ENCODE measurements at places on chromosomes 12 and 14.

DNA sequence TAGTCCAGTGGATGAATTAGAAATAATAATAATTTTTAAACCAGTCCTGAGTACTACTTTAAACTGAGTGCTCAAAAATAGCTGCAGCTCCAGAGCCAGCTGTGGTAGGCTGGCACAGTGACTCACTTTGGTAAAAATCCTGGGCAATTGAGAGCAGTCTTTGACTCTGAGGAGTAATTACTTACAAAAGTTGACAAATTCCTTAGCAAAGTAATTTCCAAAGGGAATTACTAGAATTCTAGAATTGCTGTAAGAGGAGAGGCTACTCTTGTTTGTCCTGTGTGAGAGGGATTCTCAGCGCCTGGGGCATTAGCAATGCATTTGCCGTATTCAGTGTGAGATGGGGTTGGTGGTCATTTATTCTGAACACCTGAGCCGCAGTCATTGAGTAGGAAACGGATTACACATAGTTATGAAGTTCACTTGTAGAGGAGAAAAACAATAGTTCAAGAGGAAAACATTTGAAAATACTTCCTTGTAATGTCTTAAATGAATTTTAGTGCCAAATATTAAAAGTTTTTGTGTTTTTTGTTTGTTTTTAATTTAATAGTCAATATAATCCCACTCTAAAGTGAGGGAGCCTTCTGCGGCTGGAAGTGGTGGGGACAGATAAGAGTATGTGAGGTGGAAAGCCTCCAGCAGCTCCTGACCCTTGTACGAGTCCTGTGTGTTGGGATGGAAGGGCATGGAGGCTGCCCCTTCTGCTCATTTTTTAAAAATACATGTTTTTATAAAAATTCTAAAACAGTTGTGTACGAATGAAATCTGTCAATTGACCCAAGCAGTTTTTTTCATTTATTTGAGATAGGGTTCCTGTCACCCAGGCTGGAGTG is 41.9 kb downstream of the EID3 start:
- no peak for DNase-seq

DNA sequence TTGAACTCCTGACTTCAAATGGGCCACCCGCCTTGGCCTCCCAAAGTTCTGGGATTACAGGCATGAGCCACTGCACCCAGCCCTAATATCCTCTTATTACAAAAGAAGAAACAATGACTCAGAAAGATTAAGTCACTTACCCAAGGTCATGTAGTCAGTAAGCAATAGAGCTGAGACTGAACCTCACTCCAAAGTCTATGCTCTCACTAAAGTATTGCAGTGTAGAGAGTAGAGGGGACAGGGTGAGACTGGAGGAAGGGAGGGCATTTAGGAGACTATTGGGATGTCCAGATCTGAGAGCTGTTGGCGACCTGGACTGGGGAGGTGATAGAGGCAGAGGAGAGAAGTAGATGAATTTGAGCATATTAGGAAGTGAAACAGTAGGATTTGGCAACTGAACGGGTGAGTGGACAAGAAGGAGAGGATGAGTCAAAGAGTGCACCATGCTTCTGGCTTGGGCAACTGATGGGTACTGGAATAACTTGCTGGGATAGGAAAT is 11.8 kb downstream of the P2RX7 start:
- DNase-seq, result no peak

- DNase-seq, result no peak
Measured at GRCh38 chr12:95463050-95463449, 10.9 kb upstream of the METAP2 start.

DNA sequence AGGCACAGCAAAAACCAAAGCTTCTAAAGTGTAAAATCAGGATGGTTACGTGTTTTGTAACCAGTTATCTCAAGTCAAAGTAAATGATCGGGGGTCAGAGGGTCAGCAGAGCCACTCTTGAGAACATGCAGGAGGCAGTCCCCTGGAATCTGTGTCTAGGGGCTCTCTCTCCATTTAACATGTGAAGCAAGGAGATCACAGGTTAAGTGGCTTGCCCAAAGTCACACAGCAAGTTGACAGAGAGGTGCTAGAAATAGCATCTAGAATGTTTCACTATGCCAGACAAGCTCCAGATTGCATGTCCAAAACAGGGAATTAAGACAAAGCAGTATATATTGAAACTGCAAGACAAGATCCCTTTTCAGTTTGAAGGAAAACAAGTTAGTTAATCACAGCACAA is 33.4 kb downstream of the PPTC7 start:
- no peak for DNase-seq

All from nucleus accumbens (tissue), 56 donors.